ENCODE measurements at places on chromosomes 12 and 14. TPM values are rescaled to one million over a fixed set of nuclear protein-coding genes. Genes with fewer than 3 reads are reported as not detected.

DNA sequence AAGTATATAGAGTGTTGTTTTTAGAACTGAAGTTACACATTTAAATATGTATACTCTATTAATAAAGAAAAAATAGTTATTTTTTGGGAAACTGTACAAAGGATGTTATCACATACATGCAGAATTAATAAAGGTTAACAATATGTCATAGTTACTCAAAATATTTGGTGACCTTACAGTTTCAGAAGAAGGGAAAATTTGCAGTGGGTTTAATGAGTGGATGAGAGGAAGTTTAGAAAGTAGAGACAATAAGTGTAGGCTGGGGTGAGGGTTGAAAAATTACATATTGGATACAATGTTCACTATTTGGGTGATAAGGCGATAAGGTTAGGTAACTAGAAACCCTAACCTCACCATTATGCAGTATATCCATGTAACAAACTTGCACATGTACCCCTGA lies 13.5 kb downstream of the WNK1 start:
- H3K4me1 ChIP-seq, result no peaks in the 10 kb centered on the region
- H3K36me3 ChIP-seq, result peaks cover 10% of the 10 kb centered on the region
- H3K27ac ChIP-seq, result no peak overlapping the region
- no peak overlapping the region for H3K4me3 ChIP-seq
- H3K27me3 ChIP-seq, result no peaks in the 10 kb centered on the region

- H3K36me3 ChIP-seq, result no peaks in the 10 kb centered on the region
- H3K4me1 ChIP-seq, result no peaks in the 10 kb centered on the region
- DNase-seq, result no peak
Measured at GRCh38 chr12:26188127-26188526, 7.2 kb upstream of the SSPN start.

- no peaks in the 10 kb centered on the region for H3K4me1 ChIP-seq
- H3K27me3 ChIP-seq, result no peaks in the 10 kb centered on the region
- H3K4me3 ChIP-seq, result no peak overlapping the region
- H3K36me3 ChIP-seq, result peaks cover 6% of the 10 kb centered on the region
- peak; percentile 5 for DNase-seq
- no peak overlapping the region for H3K27ac ChIP-seq
Measured at GRCh38 chr12:34398366-34398705, 376.0 kb downstream of the ALG10 start.

- no peaks in the 10 kb centered on the region for H3K36me3 ChIP-seq
- DNase-seq, result no peak
- no peak overlapping the region for H3K4me3 ChIP-seq
- no peak overlapping the region for H3K27ac ChIP-seq
Measured at GRCh38 chr12:54199034-54199433, 10.2 kb upstream of the SMUG1 start.

- H3K36me3 ChIP-seq, result no peaks in the 10 kb centered on the region
- DNase-seq, result no peak
- H3K27ac ChIP-seq, result no peak overlapping the region
Measured at GRCh38 chr14:99272632-99272898, 568 bp upstream of the BCL11B start.

Gene GALNT6
- 11.0 TPM for total RNA-seq

GRCh38 chr12:53983568-53983949 lies 1.4 kb upstream of the HOXC10 start:
- no peak overlapping the region for H3K4me3 ChIP-seq
- DNase-seq, result no peak
- H3K36me3 ChIP-seq, result no peaks in the 10 kb centered on the region
- peaks cover 94% of the 10 kb centered on the region for H3K27me3 ChIP-seq
- no peak overlapping the region for H3K27ac ChIP-seq
- no peaks in the 10 kb centered on the region for H3K4me1 ChIP-seq

GRCh38 chr14:104747876-104748275 lies 5.1 kb upstream of the SIVA1 start:
- no peak for DNase-seq
- H3K27me3 ChIP-seq, result no peaks in the 10 kb centered on the region
- no peak overlapping the region for H3K27ac ChIP-seq
- no peak overlapping the region for H3K4me3 ChIP-seq
- H3K4me1 ChIP-seq, result no peaks in the 10 kb centered on the region
- H3K36me3 ChIP-seq, result peaks cover 4% of the 10 kb centered on the region

- no peak for DNase-seq
- peaks cover 32% of the 10 kb centered on the region for H3K27me3 ChIP-seq
- H3K4me1 ChIP-seq, result no peaks in the 10 kb centered on the region
- no peak overlapping the region for H3K4me3 ChIP-seq
- no peaks in the 10 kb centered on the region for H3K36me3 ChIP-seq
- H3K27ac ChIP-seq, result no peak overlapping the region
Measured at GRCh38 chr12:54444206-54444605, 25.1 kb upstream of the ITGA5 start.

DNA sequence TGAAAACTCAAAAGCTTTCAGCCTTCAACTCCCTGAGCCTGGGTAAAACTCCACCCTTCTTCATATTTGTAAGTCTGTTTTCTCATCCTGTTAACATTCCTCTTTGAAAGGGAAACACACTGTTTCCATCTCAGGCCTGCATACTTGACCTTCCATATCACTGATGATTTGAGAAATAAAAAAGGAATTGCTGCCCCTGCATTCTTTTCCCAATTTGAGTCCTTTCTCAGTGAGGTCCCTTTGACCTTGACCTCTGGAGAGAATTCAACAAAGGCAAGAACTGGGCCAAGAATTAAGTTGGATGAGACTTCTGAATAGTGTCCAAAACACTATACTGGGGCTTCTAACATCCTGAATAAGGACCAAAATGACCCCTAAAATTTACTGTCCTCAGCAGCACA lies 108.0 kb downstream of the AEBP2 start:
- H3K27ac ChIP-seq, result no peak overlapping the region
- no peaks in the 10 kb centered on the region for H3K27me3 ChIP-seq
- no peak overlapping the region for H3K4me3 ChIP-seq
- DNase-seq, result no peak
- no peaks in the 10 kb centered on the region for H3K4me1 ChIP-seq

Gene GLIPR1L2
- 0.09 TPM for total RNA-seq

GRCh38 chr14:87041290-87042020 lies 951.5 kb downstream of the GALC start:
- H3K27me3 ChIP-seq, result no peaks in the 10 kb centered on the region
- no peak overlapping the region for H3K27ac ChIP-seq
- no peak for DNase-seq
- no peak overlapping the region for H3K4me3 ChIP-seq

GRCh38 chr12:9668161-9669018 lies 1.1 kb upstream of the CLEC2D start:
- H3K27me3 ChIP-seq, result no peaks in the 10 kb centered on the region
- no peak overlapping the region for H3K27ac ChIP-seq
- no peak for DNase-seq
- no peak overlapping the region for H3K4me3 ChIP-seq
- H3K36me3 ChIP-seq, result peaks cover 7% of the 10 kb centered on the region

- peak; percentile 50 for DNase-seq
- H3K4me3 ChIP-seq, result peak overlapping the region; percentile 94
- H3K27me3 ChIP-seq, result no peaks in the 10 kb centered on the region
- H3K36me3 ChIP-seq, result peaks cover 7% of the 10 kb centered on the region
- H3K4me1 ChIP-seq, result no peaks in the 10 kb centered on the region
Measured at GRCh38 chr12:753611-754472, 1.5 kb downstream of the WNK1 start.

Gene AICDA
- 0.22 TPM for total RNA-seq

- H3K4me3 ChIP-seq, result no peak overlapping the region
- no peak for DNase-seq
- H3K27ac ChIP-seq, result no peak overlapping the region
- peaks cover 6% of the 10 kb centered on the region for H3K4me1 ChIP-seq
- no peaks in the 10 kb centered on the region for H3K27me3 ChIP-seq
Measured at GRCh38 chr14:37241198-37241597, 43.5 kb downstream of the MIPOL1 start.

Gene PRB2
- total RNA-seq, result not detected

GRCh38 chr14:65840786-65841185 lies 428.3 kb downstream of the FUT8 start:
- no peaks in the 10 kb centered on the region for H3K36me3 ChIP-seq
- H3K27me3 ChIP-seq, result no peaks in the 10 kb centered on the region
- H3K27ac ChIP-seq, result no peak overlapping the region
- no peak overlapping the region for H3K4me3 ChIP-seq

Data from H9 (cell line).